Mesenchymal stem cell (in vitro differentiated cells and primary cell): ENCODE measurements at places on chromosomes 11 and 22.

DNA sequence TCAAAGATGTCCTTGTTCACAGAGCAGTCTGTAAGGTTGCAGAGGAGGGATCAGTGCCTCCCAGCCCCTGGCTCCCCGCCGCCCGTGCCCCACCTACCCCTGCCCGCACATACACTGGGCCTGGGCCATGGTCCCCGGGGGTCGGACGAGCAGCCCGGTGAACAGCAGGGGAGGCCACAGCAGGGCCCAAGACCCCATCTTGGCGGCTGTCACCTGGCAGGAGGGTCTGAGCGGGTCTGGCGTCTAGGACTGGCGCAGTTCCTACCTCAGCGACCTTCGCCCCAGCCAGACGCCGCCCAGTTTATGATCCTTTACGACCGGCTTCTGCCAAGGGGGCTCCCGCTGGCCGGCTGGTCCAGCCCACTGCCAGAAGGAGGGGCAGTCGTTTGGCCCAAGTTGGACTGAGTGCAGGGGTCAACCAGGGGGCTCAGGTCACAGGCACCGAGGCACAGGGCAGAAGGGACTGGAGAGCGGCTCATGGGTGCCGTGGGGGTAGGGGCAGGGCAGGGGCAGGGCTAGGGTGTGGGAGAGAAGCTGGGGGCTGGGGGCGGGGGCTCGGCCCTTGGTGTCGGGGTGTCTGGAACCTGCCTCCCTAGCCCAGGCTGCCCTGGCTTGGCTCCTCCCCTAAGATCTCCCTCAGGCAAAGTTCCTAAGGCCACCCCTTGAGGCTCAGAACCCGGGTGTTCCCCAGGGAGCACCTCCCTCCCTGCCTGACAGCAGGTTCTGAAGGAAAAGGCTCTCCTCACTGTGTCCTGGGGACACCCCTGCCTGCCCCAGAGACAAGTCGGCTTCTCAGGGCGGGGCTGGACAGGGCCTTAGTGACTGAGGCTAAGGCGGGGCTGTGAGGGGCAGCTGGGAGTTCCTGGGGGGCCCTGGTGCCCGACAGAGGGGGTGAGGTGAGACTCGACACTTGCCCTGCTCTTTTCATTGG, at the start of gene CDHR5:
Gene CDHR5, minus strand, starts transcription at position 251 of the 931 bp plus-strand sequence. Its CDS starts 53 bp downstream, at position 198.
- DNase-seq = no peak

DNA sequence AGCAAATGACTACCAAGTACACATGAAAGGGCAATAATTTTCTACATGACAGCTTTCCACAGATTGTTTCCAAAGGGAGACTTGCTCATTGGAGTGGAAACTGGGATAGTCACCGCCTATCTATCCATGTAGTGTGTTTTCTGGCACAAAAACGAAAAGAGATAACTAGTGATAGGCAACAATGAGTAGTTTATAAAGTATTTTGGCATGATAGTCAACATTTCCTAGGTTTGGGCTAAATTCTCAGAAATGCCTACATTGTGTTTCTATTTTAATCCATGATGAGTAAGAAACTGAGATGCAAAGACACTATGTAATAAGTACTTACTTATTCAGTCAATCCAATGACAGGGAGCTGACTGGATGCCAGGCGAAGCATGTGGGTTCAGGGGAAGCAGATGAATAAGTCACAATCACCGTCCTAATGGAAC, 1129.1 kb downstream of the DLG2 start:
- peak; percentile 4 for DNase-seq

GRCh38 chr11:46498179-46498578, 95.6 kb downstream of the AMBRA1 start:
- no peak for DNase-seq

DNA sequence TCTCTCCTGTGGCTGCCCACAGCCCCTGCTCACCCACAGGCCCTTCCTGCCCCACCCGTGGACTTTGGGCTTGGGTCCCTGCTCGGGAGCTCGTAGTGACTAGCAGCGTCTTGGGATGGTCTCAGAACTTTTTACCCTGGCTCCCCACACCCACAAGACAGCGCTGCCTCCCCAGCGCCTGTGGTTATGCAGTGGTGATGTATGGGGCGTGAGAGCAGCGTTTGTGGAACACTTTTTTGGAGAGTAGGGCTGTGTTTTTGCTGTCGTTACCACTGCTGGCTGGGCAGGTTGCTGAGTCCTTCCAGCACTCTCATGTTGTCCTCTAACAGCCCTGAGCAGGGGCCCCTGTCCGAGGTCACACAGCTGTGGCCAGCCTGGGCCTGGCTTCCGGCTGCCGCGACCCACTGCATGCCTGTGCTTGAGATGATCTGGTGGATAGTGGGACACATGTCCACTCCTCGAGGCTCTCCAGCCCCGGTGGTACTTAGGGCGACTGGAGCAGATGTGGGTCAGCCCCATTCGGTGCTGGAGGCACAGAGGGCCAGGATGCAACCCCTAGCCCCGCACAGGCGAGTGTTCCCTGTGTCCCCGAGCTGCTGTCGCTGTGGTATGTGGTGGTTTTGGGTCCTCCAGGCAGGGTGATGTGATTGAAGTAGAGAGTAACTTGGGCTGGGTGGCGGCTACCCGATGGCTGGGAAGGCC, 7.1 kb upstream of the GRAMD4 start:
- peak; percentile 29 for DNase-seq

GRCh38 chr11:105573091-105573490, 36.8 kb upstream of the GRIA4 start:
- peak; percentile 37 for DNase-seq

GRCh38 chr11:106670069-106670468, 348.2 kb downstream of the GUCY1A2 start:
- no peak for DNase-seq

DNA sequence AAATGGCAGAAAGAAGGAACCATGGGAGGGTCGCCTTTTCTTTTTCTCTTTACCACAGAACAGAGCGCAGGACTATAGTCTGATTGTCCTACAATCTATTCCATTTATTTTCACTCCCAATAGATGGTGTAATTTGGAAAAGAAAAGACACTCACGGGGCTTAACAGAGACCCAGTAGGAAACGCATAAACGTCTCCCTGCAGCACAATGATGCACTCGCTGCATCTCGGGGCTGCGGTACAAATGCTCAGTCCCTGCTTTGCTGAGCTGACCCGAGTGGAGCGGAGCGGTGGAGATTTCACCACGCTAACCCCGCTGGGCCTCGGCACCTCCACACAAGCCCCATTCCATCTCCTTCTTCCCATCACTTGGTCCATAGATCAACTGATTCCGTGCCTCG, 1.5 kb downstream of the FEZ1 start:
- DNase-seq = peak; percentile 5

GRCh38 chr11:104105155-104105554, 58.8 kb downstream of the PDGFD start:
- DNase-seq = no peak

DNA sequence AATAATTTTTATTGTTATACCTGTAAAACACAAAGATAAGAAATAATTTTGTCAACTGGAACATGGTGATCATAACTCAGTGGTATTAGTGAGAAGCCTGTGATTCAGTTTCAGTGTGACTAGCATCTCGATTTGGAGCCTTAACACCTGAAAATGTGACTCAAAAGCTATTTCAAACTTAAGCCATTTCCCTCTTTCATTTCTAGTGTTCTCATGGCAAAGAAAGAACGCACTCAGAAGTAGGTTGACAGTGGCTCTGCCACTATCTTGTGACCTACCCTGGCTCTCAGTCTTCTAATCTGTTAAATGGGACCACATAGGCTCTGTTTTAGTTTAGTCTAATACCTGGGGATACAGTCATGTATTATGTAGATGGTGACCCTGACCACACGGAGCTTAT, 62.7 kb downstream of the ISX start:
- DNase-seq = no peak

DNA sequence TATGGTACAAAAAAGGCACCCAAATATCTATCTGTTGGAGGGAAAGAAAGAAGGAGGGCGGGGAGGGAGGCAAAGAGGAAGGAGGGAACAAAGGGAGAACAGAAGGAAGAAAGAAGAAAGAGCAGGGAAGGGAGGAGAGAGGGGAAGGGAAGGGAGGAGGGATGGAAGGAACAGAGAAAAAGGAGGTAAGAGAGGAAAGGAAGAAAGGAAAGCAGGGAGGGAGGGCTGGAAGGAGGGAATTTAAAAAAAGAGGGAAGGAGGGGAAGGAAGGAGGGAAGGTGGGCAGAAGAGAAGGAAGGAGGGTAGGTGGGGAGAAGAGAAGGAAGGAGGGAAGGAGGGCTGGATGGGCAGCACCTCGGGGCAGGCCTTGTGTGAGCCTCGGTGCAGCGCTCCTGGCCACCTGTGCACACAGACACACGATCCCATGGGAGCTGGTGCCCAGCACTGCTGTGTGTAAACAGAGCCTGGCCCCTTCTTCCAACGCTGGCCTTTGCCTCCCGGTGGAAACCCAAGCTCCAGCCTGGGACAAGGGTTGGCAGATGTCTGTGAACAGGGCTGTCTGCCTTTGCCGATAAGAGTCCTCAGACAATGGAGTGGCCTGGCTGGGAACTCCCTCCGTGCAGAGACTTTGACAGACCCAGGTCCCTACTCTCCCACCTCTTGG, 23.2 kb downstream of the SMIM38 start:
- no peak for DNase-seq

DNA sequence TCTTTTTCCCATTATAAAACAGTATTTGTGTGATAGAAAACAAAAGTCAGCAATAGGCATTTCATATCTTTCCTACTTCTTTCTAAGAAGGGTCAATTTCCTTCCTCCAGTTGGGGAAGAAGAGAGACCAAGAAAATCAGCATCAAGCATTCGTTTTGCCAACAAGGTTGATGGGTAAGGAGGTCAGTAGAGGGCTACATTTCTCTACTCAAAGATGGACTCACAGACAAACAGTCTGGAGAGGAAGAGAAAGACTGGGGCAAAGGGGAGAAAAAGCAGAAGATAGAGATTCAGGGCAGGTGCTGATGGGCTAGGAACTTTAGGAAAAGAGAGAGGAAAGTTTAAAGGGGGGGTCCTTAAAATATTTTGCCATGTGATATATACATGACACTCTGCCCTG, 8.6 kb upstream of the MTNR1B start:
- DNase-seq = no peak

- DNase-seq = no peak
Observed at GRCh38 chr11:17293311-17293710, 16.8 kb downstream of the NUCB2 start.

DNA sequence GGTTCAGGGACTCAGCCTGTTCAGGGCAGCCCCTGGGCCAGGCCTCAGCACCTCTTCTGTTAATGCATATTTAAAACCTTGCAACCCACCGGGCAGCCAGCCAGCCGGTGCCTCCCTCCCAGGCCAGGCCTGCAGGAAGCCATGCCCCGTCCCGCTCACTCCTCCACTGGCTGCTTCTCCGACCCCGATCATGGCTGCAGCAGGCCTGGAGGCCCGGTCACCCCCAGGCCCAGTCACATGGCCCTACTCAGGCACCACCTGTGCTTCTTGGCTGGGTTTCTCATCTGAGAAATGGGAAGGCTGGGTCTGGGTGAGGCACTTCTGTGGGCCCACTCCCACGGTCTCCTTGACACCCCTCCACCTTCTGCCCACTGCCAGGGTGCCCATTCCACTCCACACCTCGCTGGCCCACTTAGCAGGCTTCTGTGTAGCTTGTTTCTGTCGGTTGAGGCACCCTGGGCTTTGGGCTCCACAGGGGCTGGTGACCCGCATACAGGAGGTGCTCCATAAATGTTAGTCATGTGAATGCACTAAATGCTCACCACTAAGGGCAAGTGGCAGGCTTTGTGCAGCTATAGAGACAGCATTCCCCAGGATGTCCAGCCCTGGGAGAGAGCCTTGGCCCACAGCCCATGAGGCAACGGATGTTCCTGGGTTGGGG, 11.4 kb downstream of the RTN4R start:
- DNase-seq = no peak

- no peak for DNase-seq
Observed at GRCh38 chr11:104956528-104956927, 11.8 kb downstream of the CASP4 start.

DNA sequence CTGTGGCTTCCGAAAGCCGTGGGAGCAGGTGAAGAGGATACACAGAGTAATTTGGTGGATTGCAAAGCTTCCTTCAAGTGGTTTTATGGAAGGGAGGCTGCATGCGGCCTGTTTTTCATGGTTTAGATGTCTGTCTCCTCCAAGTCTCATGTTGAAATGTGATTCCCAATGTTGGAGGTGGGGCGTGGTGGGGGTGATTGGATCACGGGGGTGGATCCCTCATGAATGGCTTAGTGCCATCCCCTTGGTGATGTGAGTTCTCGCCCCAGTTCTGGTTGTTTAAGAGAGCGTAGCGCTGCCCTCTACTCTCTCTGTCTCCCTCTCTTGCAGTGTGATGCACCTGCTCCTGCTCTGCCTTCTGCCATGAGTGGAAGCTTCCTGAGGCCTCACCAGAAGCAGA, 247.8 kb upstream of the B3GAT1 start:
- DNase-seq = no peak

DNA sequence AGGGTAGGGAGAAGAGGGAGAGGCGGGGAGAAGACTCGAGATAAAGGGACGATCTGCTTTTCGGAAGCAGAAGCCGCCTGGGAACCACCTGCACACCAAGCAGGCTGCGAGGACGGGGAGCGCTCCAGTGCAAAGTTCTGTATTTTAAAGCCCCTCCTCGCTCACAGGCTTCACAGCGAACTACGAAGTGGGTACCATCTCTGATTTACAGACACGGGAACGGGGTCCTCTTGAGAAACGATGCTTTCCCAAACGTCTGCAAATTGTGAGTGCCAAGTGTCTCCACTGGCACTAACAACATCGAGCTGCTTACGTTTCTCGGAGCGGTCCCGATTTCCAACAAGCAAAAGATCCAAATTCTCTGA, 700 bp upstream of the STX3 start:
- no peak for DNase-seq

GRCh38 chr22:37734964-37735451, 38.2 kb downstream of the TRIOBP start:
- DNase-seq = peak; percentile 63
